ENCODE measurements at places on chromosomes 6 and 20. TPM values are rescaled to one million over a fixed set of nuclear protein-coding genes. Genes with fewer than 3 reads are reported as not detected.

GRCh38 chr20:7608250-7608649, 332.0 kb downstream of the HAO1 start:
- H3K27ac ChIP-seq, result no peak overlapping the region
- H3K36me3 ChIP-seq, result no peaks in the 10 kb centered on the region
- H3K4me3 ChIP-seq, result no peak overlapping the region
- no peaks in the 10 kb centered on the region for H3K27me3 ChIP-seq
- peak; percentile 7 for DNase-seq

DNA sequence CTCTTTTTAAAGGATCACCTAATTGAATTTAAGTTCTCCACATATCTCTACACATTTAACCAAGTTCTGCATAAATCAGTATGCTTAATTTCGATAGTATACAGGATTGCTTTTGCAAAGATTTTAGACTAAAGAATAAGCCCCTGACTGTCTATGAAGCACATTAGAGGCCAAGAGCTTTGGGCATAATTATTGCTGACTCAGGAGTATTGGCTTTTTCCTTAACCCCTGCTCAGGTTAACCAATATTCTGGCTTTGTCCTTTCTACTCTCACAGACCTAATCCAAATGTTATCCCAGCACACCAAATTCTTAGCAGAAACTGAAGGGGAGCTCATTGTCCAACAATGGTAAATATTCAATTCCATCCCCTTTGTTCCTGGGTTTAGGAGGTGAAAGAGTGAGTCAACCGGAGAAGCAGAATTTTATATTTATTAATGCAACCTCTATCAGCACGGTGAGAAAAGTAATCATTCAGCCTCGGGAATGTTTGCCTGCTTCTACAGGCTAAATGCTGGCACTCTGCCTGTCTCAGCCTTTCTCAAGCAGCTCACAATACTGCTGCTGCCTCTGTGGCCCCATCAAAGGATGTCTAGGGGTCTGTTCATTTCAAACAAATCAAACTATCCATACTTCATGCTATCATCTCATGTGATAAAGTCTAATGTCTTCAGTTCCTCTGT, 125.0 kb downstream of the SIM1 start:
- no peaks in the 10 kb centered on the region for H3K4me1 ChIP-seq
- H3K36me3 ChIP-seq, result no peaks in the 10 kb centered on the region
- H3K27ac ChIP-seq, result no peak overlapping the region

GRCh38 chr6:113758826-113759574, 98.1 kb upstream of the MARCKS start:
- no peak overlapping the region for H3K4me3 ChIP-seq
- no peaks in the 10 kb centered on the region for H3K27me3 ChIP-seq
- no peaks in the 10 kb centered on the region for H3K36me3 ChIP-seq
- H3K27ac ChIP-seq, result no peak overlapping the region
- H3K4me1 ChIP-seq, result peaks cover 9% of the 10 kb centered on the region

DNA sequence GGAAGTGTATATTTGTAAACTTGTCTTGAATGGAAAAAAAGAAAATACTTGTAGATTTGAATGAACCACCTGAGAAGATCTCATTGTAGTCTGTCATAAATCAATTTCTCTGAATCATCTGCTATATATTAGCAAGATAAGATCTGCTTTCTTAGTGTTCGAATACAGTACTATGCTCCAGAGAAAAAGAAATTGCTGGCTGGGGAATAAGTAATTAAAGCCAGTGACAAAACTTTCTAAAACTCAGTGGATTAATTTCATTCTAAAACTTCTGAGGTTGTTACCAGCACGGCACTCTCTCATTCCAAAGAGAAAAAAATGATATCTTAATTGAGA, 22.4 kb upstream of the MROH8 start:
- H3K4me1 ChIP-seq, result no peaks in the 10 kb centered on the region
- no peak for DNase-seq
- no peaks in the 10 kb centered on the region for H3K27me3 ChIP-seq

The HLA-F gene
- 102 TPM for total RNA-seq

The TMEM170B gene
- 6.6 TPM for total RNA-seq

GRCh38 chr6:37187321-37188022, 17.5 kb downstream of the PIM1 start:
- no peaks in the 10 kb centered on the region for H3K4me1 ChIP-seq
- no peaks in the 10 kb centered on the region for H3K27me3 ChIP-seq
- H3K36me3 ChIP-seq, result no peaks in the 10 kb centered on the region
